ENCODE measurements at places on chromosomes 13 and 19.

DNA sequence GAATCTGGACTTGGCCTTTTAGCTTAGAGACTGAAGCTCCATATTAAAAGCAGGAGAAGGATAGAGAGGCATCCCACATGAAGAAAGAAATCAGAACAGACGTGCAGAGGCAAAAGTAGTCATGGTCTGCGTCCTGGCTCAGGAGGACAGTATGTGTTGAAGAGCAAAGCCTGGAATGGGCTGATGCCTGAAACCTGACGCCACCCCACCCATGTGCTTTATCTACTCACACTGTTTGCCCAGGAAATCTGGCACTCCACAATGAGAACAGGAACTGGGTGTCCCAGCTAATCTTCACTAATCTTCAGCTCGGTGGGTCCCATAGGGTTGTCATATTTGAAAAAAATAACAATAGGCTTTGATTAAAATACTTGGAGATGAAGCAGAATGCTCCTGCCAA, 549.0 kb upstream of the GPC6 start:
- no peak for DNase-seq

- no peak for DNase-seq
Measured at GRCh38 chr13:84096216-84096615, 213.9 kb upstream of the SLITRK1 start.

- no peak for DNase-seq
Measured at GRCh38 chr19:3698974-3699740, 1.1 kb downstream of the PIP5K1C start.

DNA sequence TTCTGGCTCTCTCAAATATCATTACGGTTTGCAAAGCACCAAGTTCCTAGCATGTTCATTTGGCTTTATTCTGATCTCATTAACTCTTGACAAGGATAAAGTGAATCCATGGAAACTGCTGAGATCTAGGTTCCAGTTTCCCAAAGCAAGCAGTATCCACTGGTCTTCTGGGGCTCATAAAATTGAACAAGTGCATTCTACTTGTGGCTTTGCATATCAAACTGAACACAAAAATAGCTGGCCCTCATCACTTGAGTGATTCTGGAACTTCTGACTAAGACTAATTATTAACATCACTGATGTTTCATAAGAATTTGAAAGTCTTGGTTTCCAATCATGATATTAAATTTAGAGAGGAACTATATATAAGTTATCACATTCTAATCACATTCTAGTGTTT, 6.3 kb upstream of the KCTD12 start:
- no peak for DNase-seq
